ENCODE measurements at places on chromosomes 12 and 14.
A peak's percentile ranks its signal among the peaks of the same experiment; 100 is the strongest.

GRCh38 chr12:80617733-80618132 lies 89.7 kb upstream of the MYF6 start:
- no peaks in the 10 kb centered on the region for H3K27me3 ChIP-seq
- no peak overlapping the region for H3K4me3 ChIP-seq
- H3K27ac ChIP-seq, result no peak overlapping the region

DNA sequence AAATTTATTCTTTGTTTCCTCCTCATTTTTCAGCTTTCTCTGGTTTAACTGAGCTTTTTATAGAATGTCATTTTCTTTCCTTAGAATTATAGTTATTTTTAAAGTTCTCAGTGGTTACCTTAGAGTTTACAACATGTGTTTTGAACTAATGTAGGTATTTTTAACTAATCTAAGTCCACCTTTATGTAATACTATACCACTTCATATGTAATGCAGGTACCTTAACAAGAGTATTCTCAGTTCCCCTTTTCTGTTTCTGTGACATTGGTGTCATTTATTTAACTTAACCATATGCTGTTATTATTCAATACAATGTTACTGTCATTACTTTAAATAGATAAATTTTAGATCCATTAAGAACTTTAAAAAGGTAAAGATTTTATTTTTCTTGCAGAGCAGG lies 30.3 kb upstream of the KCNC2 start:
- H3K4me1 ChIP-seq, result no peaks in the 10 kb centered on the region
- H3K27ac ChIP-seq, result no peak overlapping the region
- H3K4me3 ChIP-seq, result no peak overlapping the region
- no peaks in the 10 kb centered on the region for H3K36me3 ChIP-seq
- DNase-seq, result no peak
- H3K27me3 ChIP-seq, result no peaks in the 10 kb centered on the region

GRCh38 chr14:20668969-20669368 lies 15.4 kb upstream of the RNASE4 start:
- DNase-seq, result no peak
- no peak overlapping the region for H3K4me3 ChIP-seq
- peaks cover 63% of the 10 kb centered on the region for H3K4me1 ChIP-seq
- H3K27ac ChIP-seq, result peak overlapping the region; percentile 77
- H3K27me3 ChIP-seq, result no peaks in the 10 kb centered on the region

GRCh38 chr12:11917501-11917900 lies 153.2 kb upstream of the BCL2L14 start:
- no peak overlapping the region for H3K4me3 ChIP-seq
- no peaks in the 10 kb centered on the region for H3K36me3 ChIP-seq
- no peaks in the 10 kb centered on the region for H3K27me3 ChIP-seq
- no peak overlapping the region for H3K27ac ChIP-seq

GRCh38 chr12:59164991-59165718 lies 244.9 kb upstream of the LRIG3 start:
- no peaks in the 10 kb centered on the region for H3K36me3 ChIP-seq
- H3K27ac ChIP-seq, result no peak overlapping the region
- H3K4me3 ChIP-seq, result no peak overlapping the region
- DNase-seq, result no peak
- H3K27me3 ChIP-seq, result no peaks in the 10 kb centered on the region
- H3K4me1 ChIP-seq, result no peaks in the 10 kb centered on the region

GRCh38 chr12:62190689-62191490 lies 69.3 kb upstream of the USP15 start:
- DNase-seq, result peak; percentile 9
- peaks cover 22% of the 10 kb centered on the region for H3K4me1 ChIP-seq
- no peak overlapping the region for H3K27ac ChIP-seq
- peak overlapping the region; percentile 45 for H3K4me3 ChIP-seq

DNA sequence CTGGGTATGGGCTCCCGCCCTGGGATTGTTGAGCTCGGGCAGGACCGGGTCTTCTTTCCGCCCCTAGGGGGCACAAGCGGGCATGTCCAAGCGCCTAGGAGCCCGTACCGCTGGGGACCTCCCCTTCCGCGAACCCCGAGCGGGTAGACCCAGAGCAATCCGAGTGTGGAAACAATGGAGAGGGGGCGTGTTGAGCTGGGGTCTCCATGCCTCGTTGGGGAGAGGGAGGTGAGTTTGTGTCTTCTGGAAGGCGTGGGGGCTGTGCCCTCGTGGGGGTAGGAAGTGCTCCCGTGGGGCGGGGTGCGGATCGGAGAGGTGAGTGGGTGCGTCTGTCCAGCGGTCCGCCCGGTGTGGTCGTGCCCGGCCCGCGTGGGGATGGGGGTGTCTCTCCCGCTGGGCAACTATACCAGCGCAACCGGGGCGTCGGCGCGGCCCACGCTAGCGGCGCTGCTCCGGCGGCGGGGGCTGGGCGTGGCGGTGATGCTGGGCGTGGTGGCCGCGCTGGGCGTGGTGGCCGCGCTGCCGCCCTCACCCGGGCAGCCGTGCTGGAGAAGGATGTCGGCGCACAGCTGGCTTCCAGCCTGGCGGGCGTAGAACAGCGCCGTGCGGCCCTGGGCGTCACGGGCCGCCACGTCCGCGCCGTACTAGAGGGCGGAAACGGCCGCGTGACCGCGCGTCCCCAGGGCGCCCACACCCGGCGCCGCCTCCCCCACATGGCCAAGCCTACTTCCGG lies 12.2 kb downstream of the AGAP2 start:
- no peak overlapping the region for H3K27ac ChIP-seq
- peaks cover 8% of the 10 kb centered on the region for H3K4me1 ChIP-seq
- H3K4me3 ChIP-seq, result no peak overlapping the region
- H3K27me3 ChIP-seq, result no peaks in the 10 kb centered on the region

DNA sequence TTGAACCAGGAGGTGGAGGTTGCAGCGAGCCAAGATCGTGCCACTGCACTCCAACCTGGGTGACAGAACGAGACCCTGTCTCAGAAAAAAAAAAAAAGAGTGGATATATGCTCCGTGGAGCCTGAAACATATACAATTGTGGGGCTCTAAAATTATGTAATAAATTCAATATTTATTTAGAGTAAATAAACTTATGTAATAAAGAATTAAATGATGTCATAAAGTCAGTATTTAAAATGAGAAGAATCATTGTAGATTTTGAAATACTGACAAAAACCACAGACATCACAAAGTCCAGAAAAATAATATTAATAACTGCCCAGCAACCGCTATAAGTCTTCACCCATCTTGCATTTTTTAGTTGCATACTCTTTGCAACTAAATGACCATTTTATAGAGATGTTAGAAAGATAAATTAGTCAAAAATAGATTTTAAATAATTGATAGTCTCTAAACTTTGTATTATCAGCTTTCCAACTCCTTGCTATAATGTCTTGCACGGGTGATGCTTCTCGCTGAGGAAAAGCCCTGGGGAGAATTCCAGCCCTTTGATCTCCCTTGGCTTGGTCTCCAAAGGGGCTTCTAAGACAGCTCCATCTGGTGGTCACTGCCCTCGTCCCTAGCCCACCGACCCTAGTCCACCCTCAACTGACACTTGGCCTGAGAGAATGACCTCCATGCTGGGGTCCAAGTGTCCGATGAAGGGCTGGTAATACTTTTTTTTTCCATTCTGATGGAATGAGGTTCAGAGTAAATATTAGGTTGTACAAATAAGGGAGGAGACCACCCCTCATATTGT lies 7.9 kb upstream of the TMBIM6 start:
- H3K27me3 ChIP-seq, result no peaks in the 10 kb centered on the region
- H3K36me3 ChIP-seq, result no peaks in the 10 kb centered on the region
- no peaks in the 10 kb centered on the region for H3K4me1 ChIP-seq
- H3K4me3 ChIP-seq, result no peak overlapping the region
- H3K27ac ChIP-seq, result no peak overlapping the region
- DNase-seq, result no peak

DNA sequence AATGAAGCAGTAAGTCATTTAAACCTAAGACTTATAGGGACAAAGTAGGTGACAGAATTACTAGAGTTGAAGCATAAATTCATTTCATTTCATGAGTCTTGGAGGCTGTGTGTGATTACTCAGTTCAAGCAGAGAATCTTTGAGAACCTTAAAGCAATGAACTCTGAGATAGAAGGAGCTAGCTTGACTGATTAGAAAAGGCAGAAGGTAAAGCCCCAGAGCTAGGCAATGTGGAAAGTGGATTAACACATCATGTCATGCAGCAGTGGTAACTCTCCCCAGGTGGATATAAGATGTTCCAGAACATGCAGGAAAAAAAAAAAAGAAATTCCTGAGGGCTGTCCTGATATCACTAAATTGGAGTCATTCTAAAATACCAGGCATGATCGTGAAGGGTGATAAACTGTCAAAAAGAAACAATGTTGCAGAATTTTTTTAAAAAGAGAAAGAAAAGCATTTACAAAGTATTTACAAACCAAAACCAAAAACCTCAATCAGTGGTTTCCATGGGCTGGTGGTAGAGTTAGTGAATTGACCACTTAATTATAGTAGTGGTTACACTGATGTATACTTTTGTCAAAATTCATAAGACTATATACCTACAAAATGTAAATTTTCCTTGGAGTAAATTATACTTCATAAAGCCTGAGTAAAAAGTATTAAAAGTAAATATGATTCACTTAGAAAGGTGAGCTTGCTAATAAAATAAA lies 12.7 kb upstream of the SLC16A7 start:
- H3K36me3 ChIP-seq, result no peaks in the 10 kb centered on the region

- H3K36me3 ChIP-seq, result no peaks in the 10 kb centered on the region
- no peak overlapping the region for H3K27ac ChIP-seq
- H3K4me1 ChIP-seq, result no peaks in the 10 kb centered on the region
- no peak overlapping the region for H3K4me3 ChIP-seq
- DNase-seq, result no peak
- no peaks in the 10 kb centered on the region for H3K27me3 ChIP-seq
Measured at GRCh38 chr14:101535701-101536207, 25.5 kb upstream of the DIO3 start.

- peak overlapping the region; percentile 71 for H3K27ac ChIP-seq
- H3K36me3 ChIP-seq, result no peaks in the 10 kb centered on the region
- H3K4me3 ChIP-seq, result peak overlapping the region; percentile 56
- peaks cover 33% of the 10 kb centered on the region for H3K4me1 ChIP-seq
Measured at GRCh38 chr12:6868211-6869048, 1.1 kb downstream of the TPI1 start.

DNA sequence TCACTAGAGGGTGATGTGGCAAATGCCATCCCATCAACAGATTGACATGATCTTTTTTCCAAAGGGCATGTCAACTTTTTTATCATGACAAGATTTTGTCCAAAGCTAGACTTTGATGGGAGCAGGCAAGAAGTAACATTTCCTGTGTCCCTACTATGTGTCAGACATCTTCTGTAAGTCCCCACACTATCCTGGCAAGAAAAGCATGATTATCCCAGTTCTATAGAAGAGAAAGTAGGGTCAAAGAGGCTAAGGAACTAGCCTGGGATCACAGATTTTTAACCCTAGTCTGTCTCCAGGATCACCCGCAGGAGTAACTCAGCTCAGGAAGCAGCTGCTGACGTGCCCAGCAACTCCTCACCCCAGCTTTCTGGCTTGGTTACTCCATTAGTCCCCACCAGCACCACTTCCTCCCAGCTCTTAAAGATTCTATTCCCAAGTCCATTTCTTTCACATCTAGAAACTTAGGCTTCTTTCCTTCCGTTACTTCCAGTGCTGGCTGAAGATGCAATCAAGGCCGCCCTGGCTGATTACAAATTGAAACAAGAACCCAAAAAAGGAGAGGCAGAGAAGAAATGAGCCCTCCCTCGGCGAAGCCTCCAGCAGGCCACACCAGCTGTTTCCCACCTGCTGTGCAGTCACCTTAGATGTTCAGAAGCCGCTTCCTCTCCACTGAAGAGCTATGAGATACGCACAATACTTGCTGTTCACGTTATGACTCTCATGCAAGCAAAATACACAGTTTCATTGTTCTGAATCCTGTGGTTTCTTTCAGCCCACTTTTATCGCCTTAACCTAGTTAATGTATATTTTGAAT lies 6.2 kb downstream of the ISCU start:
- peak overlapping the region; percentile 76 for H3K27ac ChIP-seq
- no peaks in the 10 kb centered on the region for H3K27me3 ChIP-seq
- no peak overlapping the region for H3K4me3 ChIP-seq
- DNase-seq, result peak; percentile 74
- H3K4me1 ChIP-seq, result peaks cover 68% of the 10 kb centered on the region

- H3K36me3 ChIP-seq, result no peaks in the 10 kb centered on the region
- no peaks in the 10 kb centered on the region for H3K27me3 ChIP-seq
- H3K4me3 ChIP-seq, result no peak overlapping the region
- H3K4me1 ChIP-seq, result no peaks in the 10 kb centered on the region
- H3K27ac ChIP-seq, result no peak overlapping the region
Measured at GRCh38 chr14:38866461-38866860, 236.6 kb downstream of the SEC23A start.

- H3K27ac ChIP-seq, result no peak overlapping the region
- no peak overlapping the region for H3K4me3 ChIP-seq
- peaks cover 18% of the 10 kb centered on the region for H3K4me1 ChIP-seq
- peaks cover 10% of the 10 kb centered on the region for H3K36me3 ChIP-seq
- DNase-seq, result no peak
- no peaks in the 10 kb centered on the region for H3K27me3 ChIP-seq
Measured at GRCh38 chr12:131897276-131897675, 2.9 kb downstream of the ULK1 start.

- no peaks in the 10 kb centered on the region for H3K4me1 ChIP-seq
- no peak overlapping the region for H3K27ac ChIP-seq
- H3K36me3 ChIP-seq, result no peaks in the 10 kb centered on the region
- H3K27me3 ChIP-seq, result no peaks in the 10 kb centered on the region
- H3K4me3 ChIP-seq, result no peak overlapping the region
Measured at GRCh38 chr14:48973151-48973550, 613.0 kb downstream of the RPS29 start.

- no peak overlapping the region for H3K4me3 ChIP-seq
- H3K27me3 ChIP-seq, result no peaks in the 10 kb centered on the region
- DNase-seq, result no peak
Measured at GRCh38 chr12:52992699-52993557, 13.3 kb upstream of the EIF4B start.

- peak; percentile 78 for DNase-seq
- H3K4me3 ChIP-seq, result no peak overlapping the region
- H3K27ac ChIP-seq, result no peak overlapping the region
- no peaks in the 10 kb centered on the region for H3K27me3 ChIP-seq
Measured at GRCh38 chr12:121110211-121110940, 22.3 kb upstream of the P2RX7 start.

DNA sequence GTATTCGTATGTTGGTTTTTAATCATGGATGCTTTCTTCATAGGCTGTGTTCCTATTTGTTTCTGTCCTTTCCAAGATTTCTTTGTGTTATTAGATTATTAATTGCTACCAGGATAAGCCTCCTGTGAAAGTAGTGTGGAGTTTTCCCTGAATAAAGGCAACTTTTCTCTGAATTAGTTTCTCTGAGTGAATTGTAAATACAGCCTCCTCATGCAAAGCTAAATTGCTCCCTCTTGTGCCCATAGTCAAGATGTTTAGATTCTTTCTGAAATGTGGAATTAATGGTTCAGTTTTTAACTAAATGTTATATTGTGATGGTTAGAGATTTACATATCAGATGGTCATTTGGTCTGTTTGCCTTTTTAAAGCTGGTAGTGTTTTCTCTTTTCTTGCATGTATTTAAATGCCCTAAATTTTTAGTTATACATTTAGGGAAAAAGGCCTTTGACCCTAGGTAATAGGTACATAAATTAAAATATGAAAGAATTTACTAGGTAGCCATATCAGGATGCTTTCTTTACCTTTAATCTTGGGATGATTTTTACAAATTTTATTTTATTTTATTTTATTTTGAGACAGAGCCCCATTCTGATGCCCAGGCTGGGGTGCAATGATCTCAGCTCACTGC lies 8.9 kb downstream of the APAF1 start:
- no peak overlapping the region for H3K27ac ChIP-seq
- DNase-seq, result peak; percentile 73
- H3K36me3 ChIP-seq, result peaks cover 15% of the 10 kb centered on the region
- H3K27me3 ChIP-seq, result no peaks in the 10 kb centered on the region
- no peak overlapping the region for H3K4me3 ChIP-seq

- H3K36me3 ChIP-seq, result no peaks in the 10 kb centered on the region
- H3K27ac ChIP-seq, result no peak overlapping the region
Measured at GRCh38 chr12:103924761-103925641, 5.2 kb upstream of the HSP90B1 start.

GRCh38 chr14:73851567-73852382 lies at the start of gene PTGR2:
Gene PTGR2 (plus strand): TSS chr14:73851831. CDS start chr14:73858863, 7,032 bp downstream.
- DNase-seq, result peak; percentile 96
